Fibroblast of skin of right biceps (primary cell): ENCODE measurements at places on chromosomes 7 and 10.

GRCh38 chr10:27345455-27345920 is 104.9 kb upstream of the ACBD5 start:
- no peak for DNase-seq

DNA sequence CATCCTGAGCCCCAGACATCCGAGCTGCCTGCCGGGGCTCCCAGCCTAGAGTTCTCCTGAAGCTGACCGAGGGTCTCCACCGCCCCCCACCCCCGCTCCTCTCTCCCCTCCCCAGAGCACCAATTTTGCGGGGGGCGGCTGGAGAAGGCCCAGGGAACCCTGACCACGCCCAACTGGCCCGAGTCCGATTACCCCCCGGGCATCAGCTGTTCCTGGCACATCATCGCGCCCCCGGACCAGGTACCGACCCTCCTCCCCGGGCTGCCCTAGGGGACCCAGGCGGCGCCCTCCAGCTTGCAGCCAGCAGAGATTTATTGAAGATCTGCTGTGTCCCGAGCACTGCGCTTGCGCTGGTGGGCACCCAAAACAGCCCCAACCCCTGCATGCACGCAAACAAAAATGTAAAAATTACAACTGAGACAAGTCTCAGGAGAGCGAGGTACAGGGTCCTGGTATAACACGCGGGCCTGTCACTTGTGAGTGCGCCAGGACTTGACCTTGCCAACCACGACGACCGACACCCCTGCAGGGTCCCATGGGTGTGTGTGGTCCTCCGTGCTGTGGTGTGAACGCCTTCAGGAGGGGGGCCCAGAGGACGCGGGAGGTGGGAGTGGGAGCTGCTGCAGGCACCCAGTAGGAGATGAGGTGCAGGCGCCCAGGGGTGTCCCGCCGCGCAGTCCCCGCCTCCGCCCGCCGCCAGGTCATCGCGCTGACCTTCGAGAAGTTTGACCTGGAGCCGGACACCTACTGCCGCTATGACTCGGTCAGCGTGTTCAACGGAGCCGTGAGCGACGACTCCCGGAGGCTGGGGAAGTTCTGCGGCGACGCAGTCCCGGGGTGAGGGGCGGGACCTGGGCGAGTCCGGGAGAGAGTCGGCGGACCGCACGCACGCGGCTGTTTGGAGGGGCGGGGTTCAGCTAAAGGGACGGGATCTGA is 3.1 kb downstream of the PCOLCE start:
- no peak for DNase-seq

DNA sequence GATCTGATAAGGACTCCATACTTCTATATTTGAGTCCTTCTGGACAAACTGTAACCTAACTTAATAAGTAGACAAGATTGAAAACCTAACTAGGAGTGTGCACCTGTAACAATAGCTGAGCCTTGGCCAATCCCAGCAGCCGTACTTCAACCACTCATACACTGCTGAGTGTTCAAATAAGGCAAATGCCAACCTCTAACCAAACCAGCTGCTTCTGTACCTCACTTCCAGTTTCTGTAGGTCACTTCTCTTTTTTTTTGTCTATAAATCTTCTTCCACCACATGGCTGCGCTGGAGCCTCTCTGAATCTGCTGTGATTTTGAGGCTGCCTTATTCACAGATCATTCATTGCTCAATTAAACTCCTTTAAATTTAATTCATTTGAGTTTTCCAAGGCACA is 753.2 kb downstream of the DNAJB9 start:
- DNase-seq, result no peak

DNA sequence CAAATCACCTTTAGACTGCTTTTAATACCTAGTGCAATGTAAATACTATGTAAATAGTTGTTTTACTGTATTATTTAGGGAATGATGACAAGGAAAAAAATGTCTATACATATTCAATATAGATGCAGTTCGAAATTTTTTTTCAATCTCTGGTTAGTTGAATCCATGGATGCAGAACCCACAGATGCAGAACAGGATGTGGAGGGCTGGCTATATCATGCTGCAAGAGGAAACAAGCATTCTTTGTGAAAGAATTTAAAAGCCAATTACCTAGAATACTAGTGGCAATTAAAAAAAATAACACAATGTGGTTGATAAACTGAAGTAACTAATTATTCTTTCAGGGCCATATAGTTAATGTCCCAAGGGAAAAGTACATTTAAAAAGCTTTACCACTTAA is 170.4 kb downstream of the ZNF438 start:
- DNase-seq, result no peak

DNA sequence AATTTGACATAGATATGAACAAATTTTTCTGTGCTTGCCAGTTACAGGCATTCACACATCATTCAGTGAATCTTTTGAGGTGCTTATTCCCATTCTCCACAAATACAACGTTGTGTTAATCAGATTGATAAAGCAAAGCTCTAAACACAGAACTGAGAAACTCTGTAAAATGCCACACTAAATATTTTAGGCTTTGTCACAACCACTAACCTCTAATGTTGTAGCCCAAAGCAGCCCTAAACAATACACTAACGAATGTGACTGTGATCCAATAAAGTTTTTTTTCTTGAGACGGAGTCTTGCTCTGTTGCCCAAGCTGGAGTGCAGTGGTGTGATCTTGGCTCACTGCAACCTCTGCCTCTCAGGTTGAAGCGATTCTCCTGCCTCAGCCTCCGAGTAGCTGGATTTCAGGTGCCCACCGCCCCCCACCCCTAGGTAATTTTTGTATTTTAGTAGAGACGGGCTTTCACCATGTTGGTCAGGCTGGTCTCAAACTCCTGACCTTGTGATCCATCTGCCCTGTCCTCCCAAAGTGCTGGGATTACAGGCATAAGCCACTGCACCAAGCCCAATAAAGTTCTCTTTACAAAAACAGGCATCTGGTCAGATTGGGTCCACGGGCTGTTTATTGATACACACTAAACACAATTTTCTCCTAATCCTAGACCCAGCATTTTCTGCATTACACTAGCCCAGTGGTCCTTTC is 6.9 kb downstream of the CYCS start:
- DNase-seq, result no peak
